ENCODE measurements at places on chromosomes 6 and 20.

GRCh38 chr6:17280552-17281090, 540 bp upstream of the RBM24 start:
- no peak for DNase-seq

DNA sequence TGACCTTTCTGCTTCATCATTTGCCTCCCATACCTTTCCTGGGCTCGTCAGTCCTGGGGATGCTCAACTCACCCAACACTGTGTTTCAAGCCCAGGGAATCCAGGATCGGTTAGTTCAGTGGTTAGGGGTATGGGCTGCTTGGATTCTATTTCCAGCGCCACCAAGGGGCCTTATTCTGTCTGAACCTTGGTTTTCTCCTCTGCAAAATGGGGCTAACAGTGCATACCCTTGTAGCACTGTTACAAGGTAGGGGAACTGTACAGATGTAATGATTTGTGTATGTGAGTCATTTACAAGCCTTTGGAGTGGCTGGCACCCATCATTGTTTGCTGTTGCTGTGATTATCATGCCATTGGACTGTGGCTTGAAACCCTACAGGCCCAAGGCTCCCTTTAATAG, 14.5 kb upstream of the CSNK2A1 start:
- DNase-seq: no peak

DNA sequence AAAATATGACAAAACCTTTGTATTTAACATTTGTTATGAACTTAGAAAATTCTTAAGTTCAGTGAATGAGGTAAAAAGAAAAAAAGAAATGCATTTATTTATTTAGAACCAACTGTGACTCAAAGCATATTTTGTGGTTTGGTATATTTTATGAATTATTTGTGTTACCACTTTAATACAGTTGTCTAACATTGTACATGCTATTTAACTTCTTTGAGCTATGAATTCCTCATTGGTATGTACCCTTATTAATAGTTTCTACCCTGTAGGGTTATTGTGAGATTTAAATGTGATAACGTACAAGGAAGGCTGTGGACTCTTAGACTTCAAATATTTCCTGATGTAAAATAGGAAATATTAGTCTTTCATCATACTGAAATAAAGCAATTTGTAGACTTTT, 162.6 kb downstream of the MMUT start:
- DNase-seq: no peak

DNA sequence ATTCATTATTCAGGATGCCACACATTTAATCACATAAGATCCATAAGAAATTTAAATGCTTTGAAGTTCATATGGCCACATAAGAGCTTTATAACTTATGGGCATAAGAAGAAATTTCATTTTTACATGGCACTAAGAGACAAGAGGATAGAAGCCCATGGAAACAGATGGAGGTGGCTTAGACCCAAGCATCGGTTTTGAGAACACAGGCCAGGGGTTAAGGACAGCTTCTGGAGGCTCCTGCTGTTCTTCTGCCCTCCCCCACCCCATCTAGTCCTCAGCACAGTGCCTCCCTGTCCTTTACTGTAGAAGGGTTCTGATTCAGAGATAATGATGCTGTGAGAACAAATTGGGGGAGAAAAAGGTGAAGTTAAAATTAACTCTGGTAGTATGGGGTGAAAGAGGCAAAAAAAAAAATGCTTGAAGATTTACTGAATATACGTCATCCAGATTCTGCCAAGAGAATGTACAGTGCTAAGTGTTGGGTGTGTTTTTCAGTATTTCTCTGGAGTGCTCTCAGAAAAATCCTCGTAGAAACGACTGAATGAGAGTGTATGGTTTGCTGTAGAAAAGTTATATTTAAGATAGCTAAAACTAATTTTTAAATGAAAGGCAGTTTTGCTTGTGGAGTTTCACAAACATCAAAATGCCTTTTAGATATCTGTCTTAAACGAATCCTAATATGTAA, 539.7 kb downstream of the QKI start:
- DNase-seq: no peak
